Fibroblast of the aortic adventitia (primary cell): ENCODE measurements at places on chromosomes 16 and 17.

DNA sequence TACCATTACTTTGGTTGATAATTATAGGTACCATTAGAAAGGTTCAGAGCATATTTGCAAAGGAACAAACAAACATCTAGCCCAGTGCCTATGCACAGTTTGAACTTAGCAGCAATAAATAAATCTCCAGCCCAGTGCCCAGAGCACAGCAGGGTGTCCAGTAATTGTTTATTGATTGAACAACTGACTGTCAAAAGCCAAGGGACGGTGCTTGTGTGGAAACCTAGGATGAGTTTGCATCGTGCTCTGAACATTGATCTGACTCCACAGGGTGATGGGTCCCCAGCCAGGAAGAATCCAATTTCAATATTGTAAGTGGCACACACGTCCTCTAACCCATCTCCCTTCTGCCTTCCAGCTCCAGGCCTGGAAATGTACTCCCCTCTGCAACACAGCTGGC, 625.5 kb upstream of the C16orf82 start:
- DNase-seq, result no peak

GRCh38 chr16:67734731-67735201, 15.7 kb upstream of the GFOD2 start:
- no peak for DNase-seq

- peak; percentile 51 for DNase-seq
Measured at GRCh38 chr17:74840989-74841666, 18.6 kb downstream of the GRIN2C start.

GRCh38 chr16:49644145-49644463, 211.8 kb downstream of the ZNF423 start:
- peak; percentile 54 for DNase-seq

GRCh38 chr16:11892761-11893160, 23.0 kb downstream of the GSPT1 start:
- no peak for DNase-seq

DNA sequence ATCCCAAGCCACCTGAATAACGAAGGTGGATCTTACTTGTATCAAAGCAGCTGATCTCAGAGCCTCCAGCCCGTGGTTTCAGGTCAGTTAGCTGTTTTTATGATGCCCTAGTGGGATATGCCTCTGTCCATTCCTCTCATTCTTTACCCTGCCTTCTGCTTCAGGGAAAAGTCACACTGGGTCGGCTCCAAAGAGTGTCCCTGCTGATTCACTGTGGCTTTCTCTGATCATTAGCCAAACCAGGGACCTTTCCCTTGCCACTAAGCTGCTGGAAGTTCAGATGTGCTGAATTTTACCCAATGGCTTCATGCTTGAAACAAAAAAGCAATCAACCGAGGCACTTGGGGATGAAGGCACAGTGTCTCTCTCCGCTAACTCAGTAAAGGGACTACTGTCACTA, 170.2 kb upstream of the SALL1 start:
- DNase-seq, result no peak

GRCh38 chr17:79629548-79630049, 18.7 kb upstream of the RBFOX3 start:
- DNase-seq, result no peak

GRCh38 chr17:81342269-81343070, 47.4 kb upstream of the SLC38A10 start:
- peak; percentile 34 for DNase-seq

DNA sequence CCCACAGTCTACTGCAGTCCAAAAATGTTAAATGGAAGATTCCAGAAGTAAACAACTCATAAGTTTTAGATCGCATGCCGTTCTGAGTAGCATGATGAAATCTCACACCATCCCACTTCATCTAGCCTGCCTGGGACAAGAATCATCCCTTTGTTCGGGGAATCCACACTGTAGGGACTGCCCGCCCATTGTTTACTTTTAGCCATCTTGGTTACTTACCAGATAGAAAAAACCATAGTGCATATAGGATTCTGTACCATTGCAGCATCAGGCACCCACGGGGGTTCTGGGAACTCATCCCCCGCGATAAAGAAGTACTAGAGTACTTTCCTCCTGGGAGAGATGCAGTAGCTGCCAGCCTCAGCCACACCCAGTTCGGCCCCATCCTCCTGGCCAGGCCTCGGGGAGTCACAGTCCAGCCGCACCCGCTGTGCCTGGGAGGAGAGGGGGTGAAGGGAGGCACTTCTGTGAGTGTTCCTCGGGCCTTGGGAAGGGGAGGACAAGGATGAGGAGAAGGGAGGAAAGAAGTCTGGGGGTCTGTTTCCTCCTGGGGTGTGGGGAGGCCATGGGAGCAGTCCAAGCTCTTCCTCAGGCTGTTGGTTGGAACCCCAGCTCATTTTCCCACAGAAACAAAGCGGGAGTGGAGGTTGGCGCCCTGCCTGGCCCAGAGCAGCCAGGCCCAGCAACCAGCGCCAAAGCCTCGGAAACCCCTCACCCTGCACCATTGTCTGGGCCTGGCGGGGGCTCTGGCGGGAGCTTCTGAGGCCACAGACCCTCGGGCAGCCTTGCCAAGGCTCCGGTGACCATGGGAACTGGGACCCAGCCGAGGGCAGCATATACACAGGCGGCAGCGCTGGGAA, 8.9 kb downstream of the TRIM47 start:
- DNase-seq, result peak; percentile 87

DNA sequence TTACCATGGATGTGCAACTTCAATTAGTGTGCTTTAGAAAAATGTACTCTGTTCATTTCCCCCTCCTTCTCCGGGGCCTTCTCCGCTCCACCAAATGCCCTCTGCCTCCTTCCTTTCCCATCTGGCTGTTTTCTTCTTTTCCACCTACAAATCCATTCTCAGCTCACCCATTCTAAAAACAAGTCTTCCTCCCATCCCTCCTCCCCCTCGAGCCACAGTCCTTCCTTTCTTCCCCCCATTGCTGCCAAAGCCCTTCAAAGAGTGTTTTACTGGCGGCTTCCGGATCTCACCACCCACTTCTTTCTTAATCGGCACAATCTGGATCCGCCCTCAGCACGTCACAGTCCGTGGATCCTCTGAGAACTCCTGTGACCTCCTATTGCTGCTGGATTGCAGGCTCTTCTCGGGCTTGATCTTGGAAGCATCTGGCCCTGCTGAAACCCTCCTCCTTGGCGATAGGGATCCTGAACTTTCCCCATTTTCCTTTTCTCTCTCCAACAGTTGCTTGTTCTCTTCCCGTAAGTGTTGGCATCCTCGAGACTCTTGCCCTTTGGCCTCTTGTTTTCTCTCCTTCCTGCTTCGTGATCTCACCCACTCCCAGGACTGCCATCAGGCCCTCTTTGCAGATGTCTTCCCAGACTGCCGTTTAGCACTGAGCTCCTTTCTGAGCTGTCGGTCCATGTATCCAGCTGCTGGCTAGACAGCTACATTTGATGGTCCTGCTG, 36.0 kb upstream of the FBXO47 start:
- peak; percentile 94 for DNase-seq

DNA sequence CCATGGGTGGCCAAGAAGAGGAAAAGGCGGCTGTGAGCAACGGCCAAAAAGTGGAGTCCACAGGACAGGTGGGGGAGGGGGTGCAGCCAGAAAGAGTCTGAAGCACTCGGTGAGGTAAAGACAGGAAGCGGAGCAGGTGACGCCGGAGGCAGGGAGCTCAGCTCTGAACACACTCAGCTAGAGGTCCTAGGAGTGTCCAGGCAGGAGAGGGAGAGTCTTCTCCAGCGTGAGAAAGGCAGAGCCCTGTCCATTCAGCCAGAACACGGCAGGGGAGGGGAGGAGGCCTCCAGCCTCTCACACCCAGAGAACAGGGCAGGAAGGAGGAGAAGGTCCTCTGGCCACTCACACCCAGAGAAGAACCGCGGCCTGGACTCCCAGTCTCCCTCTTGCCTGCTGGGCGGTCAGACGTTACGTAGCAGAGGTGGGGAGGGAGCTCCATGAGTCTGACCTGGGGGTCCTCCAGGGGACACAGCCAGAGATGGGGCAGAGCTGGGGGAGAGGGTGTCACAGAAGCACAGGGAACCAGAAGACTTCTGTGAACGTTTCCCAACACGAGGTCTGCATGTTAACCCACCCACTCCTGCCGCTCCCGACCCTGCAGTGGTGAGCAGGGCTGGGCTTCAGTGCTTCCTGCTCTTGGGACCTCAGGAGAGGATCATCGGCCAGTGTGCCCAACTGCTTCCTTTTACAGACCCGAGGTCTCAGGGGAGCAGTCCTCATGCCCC, 89.2 kb downstream of the ABR start:
- DNase-seq, result no peak

GRCh38 chr16:26983426-26983825, 83.3 kb upstream of the C16orf82 start:
- no peak for DNase-seq

DNA sequence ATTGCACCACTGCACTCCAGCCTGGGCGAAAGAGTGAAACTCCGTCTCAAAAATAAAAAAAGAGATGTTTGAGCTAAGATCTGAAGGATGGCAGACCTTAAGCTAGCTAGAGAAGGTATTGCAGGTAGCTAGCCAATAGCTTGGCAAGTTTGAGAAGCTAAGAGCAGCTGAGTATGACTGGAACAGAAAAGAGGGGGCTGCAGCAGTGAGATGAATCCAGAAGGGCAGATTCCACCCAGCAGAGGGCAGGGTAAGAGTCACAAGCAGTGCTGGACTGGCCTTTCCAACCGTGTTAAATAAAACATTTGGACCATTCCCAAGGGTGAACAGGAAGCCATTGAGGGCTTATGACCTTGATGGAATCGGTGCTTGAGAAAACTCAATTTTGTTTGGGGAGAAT, 5.7 kb upstream of the PHAF1 start:
- DNase-seq, result peak; percentile 33

DNA sequence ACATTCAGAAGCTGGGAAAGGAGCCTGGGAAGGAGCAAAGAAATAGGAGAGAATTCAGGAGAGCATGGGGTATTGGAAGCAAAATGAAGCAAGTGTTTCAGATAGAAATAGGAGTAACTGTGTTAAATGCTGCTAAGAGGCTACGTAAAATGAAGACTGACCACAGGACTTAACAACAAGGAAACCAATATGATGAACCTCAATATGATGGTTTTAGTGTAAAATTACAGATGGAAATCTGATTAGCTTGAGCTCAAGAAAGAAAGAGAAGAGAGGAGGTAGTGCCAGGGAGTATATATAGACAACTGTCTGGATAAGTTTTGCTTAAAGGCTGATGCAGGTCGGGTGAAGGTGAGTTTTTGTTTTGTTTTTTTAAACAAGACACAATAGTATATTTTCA, 92.2 kb downstream of the HELZ start:
- DNase-seq, result no peak

GRCh38 chr16:54425681-54426552, 139.3 kb upstream of the IRX3 start:
- no peak for DNase-seq

DNA sequence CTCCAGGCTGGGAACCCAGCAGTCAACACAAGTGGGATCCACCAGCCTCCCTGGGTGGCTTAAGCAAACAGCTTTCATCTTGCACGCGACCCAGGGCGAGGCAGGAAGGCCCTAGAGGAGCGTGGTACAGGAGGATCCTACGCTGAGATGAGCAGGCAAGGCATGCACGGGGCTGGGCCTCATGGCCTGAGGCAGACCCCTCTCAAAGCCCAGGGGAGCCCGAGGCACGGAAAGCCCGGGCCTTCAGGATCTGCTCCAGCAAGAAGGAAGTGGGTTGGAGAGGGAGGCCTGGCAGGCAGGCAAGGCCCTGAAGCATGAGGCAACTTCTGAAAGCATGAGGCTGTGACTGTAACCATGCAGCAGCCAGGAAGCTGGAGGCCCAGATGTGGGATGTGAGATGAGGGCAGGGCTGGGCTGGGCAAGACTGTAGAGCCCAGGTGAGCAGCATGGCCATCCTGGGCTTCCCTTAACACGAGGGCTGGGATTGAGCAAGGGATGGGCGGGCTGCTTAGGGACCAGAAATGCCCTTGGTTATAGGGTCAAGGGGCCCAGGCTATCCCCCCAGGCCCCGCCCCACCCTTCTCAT, 338.7 kb downstream of the C16orf95 start:
- no peak for DNase-seq
